Activated CD4-positive, alpha-beta T cell treated with anti-CD3 and anti-CD28 coated beads, Interleukin-2, Interleukin-6, amounts not matched to agents 100 ng/mL and 50 ng/mL, durations not matched to agents 16 hours and 8 hours (primary cell): ENCODE measurements at places on chromosomes 6 and 20.

DNA sequence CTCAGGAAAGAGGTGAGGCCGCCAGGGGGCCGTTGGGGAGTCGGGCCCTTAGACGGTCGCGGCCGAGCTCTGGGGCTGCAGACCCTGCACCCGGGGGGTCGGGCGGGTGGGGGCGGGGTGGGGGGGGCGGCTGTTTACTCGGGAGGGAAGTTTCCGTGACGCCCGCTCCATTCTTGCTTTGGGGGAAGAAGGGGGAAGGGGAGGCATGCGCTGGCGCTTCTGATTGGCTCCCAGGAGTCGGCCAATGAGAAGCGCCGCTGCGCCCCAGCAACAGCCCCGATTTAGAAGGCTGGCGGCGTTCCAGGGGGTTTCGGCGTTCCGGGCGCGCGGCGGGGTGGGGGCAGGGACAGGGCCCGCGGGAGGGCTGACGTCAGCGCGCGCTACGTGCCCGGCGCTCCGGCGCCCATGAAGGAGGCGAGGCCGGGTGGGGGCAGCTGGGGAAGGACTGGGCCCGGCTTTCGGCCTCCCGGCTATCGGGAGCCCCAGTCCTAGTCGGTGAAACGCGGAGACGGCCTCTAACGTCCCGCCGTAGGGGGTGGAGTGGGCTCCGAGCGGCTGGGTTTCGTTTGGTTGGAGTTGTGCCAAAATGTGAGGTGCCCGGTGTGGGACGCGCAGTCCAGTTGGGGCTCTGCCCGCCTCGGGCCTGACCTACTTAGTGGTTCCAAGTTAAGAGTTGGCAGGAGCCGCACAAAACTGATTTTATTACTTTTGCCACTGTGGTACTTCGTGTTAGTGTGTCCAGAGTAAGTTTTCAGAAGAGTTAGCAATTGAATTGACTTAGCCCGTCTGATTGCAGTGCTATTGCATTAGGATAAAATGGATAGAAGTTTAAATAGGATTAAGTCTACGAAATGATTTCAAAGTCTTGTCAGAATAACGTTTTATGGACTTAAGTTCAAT is 1.1 kb downstream of the PNRC1 start:
- DNase-seq, result peak; percentile 97

- DNase-seq, result peak; percentile 54
These were observed 164.0 kb downstream of the GMDS start for GRCh38 chr6:2081155-2082138.

DNA sequence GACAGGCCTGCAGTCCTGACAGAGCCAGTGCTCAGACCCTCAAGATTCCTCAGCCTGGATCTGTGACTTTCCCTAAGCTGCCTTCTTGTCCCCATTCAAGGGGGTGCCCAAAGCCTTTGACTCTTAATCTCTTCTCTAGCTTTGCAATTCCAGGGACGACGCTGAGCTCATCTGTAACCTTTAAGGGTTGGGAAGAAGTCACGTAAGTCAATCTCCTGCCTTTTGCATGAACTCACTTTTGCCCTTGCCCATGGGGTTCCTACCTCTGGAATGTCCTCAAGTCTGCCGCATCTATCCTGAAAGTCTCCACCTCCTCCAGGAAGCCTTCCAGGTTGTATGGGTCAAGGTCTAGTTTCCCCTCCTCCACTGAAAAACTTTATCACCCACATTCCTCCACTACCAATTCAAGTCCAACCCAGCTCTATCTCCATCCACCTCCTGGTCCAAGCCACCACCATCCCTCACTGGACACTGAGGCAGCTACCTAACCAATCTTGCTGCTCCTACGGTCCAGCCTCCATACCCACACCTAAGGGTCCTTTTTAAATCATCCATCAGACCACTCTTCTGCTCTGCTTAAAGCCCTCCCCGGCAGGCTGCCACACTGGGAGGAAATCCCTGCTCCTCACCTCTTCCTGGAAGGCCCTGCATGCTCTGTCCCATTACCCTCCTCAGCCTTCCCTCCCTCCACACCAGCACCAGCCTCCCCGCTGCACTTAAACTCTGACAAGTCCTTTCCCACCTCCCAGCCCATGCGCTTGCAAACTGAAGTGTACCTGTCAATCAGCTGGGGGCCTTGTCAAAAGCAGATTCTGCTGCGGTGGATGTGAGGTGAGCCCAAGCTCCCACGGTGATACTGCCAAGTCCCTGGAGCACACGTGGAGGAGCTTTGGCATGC is 29.7 kb downstream of the PREX1 start:
- no peak for DNase-seq

DNA sequence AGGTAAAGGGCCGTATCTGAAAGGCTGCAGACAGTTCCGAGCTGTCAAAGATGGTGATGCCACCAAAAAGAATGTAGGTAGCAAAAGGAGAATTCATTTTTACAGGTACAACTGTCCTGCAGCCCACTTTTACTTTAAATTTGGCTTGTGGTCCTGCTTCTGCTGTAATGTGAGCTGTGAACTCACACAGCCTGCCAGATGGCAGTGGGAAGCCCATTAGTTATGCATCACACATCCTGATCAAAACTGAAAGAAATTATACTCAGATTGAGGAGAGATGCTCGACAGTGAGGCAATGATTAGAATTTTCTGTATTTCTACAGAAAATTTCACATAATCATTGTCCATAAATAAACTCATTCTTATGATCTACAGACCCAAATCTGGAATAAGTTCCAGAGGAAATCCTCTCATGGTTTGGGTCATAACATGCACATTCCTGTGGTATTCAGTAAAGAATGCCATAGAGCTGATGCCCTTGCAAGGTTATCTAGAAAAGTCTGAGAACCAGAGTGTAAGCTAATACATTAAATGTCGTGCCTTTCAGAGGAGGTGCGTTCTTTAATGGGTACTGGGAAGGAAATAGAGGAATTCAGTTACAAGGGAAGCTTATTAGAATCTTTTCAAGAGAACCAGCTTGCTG is 23.9 kb upstream of the E2F3 start:
- DNase-seq, result no peak

- no peak for DNase-seq
These were observed 89.4 kb downstream of the GRM4 start for GRCh38 chr6:34056305-34057108.

GRCh38 chr6:144197919-144198318 is 47.6 kb downstream of the STX11 start:
- DNase-seq, result peak; percentile 38

DNA sequence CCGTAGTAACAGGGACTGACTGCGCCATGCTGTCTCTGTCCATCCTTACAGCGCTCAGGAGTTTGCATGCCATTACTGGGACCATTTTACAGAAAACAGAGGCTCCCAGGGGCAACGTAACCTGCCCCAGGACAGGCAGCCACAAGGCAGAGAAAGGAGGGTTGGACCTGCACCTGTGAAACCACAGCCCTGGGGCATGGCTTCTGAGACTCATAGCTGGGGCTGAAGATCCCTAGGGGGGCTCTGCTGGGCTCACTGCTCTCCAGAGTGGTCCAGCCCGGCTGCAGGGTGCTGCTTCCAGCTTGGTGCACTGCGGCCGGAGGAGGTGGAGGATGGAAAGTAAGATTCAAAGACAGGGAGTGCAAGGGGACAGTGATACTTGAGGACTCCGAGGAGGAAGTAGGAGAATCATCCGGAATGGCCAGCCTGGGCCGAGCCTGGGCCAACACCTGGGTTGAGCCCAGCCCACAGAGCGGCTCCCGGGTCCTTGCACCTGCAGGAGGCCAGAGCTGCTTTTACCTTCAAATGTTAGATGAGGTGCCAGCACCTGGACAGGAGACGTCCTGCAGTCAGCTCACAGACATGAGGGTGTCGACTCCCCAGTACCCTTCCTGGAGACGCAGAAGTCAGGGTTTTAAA is 183.2 kb downstream of the CDH4 start:
- DNase-seq, result no peak

DNA sequence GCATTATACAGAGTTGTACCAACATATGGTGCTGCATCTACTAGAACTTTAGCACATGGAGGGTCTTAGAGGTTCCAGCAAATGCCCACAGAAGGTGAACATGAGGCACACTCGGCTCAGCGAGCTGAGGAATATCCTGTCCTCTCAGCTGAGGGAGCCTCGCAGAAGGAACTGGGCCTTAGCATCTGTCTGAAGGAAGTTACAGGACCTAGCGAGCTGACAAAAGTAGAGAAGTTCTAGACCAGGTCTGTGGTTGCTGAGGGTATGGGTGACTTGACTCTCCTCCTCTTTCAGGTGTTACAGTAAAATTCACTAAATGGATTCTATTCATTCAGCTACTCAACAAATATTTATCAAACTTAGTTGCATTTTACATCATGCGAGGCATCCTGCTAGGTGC is 157.2 kb downstream of the ZDHHC14 start:
- peak; percentile 50 for DNase-seq

- DNase-seq, result no peak
These were observed 392.6 kb downstream of the RFPL4B start for GRCh38 chr6:112739766-112740165.

DNA sequence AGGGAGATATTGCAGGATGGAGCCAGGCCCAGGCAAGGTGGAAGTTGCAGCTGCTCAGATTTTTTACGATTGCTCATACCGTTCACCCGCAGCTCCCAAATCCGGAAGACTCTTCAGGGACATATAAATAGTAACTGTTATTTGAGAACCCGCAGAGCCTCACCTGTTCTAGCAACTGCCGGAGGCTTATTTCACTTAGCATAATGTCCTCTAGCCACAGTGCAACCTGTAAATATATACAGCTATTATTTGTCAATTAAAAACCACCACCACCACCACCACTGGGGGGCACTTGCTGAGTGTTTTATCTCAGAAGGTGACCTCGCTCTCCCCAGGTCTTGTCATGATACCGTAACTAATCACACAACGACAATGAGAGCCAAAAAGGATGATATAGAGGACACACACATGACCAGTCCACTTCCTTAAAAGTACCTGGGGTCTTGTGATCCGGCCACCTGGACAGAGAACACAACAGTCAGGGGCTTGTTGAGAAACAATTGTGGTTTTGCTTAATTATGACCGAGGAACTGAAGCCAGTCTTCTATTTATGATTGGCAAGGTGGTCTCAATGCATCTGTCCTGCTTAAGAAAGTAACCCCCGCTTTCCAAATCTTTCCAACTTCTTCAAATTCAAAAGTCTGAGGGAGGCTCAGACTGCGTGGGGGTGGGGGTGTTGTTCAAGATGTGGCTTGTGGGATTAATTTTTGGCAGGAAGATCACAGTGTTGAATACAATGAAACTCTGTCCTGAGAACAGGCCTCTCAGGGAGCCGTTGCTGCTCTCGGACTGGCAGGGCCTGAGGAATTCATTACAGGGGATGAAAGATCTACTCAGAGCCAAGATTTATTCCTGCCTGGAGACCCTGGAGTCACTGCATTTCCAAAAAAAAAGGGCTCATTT is 107.7 kb upstream of the PRND start:
- peak; percentile 75 for DNase-seq

DNA sequence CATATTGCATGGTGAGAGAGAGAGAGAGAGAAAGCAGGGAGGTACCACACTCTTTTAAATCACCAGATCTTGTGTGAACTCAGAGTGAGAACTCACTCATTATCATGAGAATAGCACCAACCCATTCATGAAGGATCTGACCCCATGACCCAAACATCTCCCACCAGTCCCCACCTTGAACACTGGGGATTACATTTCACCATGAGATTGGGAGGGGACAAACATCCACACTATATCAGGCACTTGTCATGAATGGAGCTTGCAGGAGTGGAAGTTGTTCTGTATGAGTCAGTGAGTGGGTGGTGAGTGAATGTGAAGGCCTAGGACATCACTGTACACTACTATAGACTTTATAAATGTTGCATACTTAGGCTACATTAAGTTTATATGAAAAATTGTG is 47.7 kb upstream of the RNF182 start:
- DNase-seq, result no peak

- no peak for DNase-seq
These were observed 39.4 kb upstream of the EEF1A1 start for GRCh38 chr6:73560182-73560732.

DNA sequence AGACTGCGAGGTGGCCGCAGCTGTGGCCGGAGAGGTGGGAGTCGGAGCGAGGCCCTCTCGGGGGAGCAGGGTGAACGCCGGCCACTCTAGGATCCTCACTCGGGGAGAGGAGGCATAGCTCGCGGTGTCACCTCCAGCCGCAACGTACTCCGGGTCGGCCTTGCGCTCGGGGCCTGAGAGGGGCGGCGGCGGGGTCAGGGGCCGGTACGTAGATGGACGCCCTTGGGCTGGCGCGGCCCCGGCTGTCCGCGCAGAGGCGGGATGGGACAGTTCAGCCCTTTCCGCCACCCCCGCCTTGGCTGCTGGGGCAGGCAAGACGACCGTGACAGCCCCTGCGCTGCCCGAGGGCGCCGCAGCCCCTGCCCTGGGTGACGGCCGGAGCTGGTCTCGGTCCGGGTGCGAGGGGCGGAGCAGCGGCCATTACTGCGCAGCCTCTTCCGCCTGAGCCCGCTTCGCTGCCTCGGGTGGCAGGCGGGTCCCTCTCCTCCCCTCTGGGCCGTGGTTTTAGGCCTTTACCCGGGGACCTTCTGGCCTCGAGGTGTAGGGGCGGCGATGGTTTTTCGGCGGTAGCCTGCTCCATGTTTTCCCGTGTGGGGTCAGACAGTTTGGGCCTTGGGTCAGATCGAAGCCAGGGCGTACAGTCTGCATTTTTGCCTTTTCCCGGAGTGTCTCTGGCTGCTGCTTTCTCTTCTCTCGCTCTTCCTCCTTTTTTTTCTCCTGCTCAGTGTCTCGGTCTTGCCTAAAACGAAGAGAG is 405 bp downstream of the RNF146 start:
- peak; percentile 69 for DNase-seq

DNA sequence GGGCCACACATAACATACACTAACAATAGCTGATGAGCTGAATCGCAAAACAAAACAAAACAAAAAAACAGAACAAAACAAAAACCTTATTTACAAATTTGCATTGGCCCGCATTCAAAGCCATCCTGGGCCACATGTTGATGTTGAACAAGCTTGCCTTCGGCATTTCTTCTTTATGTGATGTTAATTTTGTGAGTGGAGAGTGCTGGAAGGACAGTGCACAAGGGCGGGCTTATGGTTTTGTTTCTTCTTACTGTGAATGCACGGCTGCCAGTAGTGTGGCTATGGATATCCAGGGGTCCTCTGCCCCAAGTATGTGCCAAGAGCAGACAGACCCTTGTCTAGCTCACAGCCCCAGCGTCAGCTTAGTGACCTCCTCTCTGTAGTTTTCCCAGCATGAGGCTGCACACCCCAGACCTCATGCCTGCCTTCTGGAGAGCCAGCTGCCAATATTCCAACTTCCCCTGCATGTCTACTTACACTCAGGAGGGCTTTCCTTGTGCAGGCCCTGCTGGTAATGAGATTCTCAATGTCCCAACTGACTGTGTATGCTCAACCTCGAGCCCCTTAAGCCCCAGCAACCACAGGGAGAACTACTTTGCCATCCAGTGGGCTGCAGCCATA is 24.9 kb downstream of the ZNF292 start:
- no peak for DNase-seq
